ENCODE measurements at places on chromosomes 4 and X.
A peak's percentile ranks its signal among the peaks of the same experiment; 100 is the strongest.

DNA sequence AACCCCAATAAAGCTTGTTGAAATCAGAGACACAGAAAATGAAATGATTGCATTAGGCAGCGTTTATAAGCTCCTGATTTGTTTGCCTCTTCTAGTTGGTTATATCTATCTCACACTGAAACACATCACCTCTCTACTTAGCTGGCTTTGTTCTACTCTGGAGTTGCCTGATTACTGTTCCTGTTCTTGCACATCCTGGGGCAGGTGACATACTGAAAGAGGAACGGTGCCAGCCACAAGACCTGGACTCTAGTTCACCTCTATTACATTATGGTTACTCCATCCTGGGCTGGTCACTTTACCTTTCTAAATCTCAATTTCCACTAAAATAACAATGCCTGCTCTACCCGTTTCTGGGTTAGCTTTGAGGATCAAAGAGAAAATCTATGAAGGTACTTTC, 47.9 kb downstream of the TRIM2 start:
- no peak for DNase-seq

DNA sequence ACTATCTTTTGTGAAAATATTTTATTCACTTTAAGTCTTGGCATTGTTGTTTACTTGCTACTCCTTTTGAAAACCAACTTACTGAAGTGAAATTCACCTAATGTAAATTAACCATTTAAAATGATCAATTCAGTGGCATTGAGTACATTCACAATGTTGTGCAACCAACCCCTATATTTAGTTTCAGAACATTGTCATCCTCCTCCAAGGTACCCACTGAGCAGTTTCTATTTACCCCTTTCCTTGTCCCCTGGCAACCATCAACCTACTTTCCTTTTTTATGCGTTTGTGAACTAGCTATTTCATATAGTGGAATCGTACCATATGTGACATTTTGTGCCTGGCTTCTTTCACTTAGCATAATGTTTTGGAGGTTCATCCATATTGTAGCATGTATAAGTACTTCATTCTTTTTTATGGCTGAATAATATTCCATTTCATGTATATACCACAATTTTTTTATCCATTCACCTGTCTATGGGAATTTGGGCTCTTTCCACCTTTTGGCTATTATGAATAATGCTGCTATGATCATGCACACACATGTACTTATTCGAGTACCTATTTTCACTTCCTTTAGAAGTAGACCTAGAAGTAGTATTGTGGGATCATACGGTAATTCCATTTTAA, 85.0 kb downstream of the WWC2 start:
- DNase-seq: no peak

- no peak for DNase-seq
Observed at GRCh38 chr4:140757232-140757630, 1.0 kb upstream of the TBC1D9 start.

GRCh38 chr4:71411981-71412380, 73.2 kb downstream of the SLC4A4 start:
- no peak for DNase-seq

DNA sequence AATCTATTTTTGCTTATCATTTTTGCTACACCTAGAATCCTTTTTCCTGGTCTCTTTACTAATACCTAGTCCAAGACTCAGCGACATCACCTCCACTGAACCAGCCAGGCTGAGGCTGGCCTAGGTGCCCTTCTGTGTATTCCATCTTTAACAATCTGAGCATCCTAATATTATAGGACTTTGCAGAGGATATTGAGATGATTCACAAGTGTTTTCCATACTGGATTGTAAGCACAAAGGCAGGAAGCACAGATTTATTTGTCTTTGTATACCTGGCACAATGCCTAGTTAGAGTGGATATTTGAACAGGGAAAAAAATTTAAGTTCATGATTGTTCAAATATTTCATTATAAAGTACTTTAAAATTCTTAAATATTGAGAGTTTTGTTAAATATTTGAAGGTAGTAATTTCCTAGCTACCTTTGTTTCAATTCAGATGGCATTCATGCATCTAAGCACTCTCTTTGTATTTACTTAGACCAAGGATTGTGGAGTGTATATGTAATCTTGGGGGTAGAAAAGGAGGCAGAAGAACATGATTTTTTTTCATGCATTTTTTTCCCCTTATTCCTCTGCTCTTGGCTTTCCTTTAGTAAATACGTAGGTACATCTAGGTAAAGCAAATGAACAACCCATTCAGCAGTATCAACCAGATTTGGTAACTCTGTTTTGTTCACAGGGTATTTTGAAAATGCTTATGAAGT, 18.4 kb downstream of the SMARCA5 start:
- no peak for DNase-seq

GRCh38 chr4:88955580-88956380, 101.2 kb downstream of the FAM13A start:
- no peak for DNase-seq

GRCh38 chr4:163467082-163467770, 6.3 kb downstream of the TKTL2 start:
- no peak for DNase-seq

GRCh38 chr4:120517966-120518365, 404.6 kb downstream of the PRDM5 start:
- DNase-seq: peak; percentile 76

DNA sequence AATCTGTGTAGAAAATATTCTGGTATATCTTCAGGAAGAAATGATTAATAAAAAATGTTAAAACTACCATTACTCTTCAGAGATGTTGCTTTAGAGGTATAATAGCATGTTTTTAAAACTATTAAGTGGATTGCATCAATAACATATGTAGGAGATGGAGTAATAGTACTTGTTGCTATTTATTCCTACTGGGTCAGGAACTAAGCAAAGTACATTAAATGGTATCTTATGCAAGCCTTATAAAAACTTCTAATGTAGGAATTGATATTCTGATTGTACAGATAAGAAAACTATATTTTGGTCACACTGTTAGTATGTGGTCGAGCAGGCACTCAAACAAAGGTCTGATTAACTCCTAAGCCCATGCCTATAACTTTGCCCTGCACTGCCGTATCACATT, 31.4 kb upstream of the PDLIM5 start:
- no peak for DNase-seq

DNA sequence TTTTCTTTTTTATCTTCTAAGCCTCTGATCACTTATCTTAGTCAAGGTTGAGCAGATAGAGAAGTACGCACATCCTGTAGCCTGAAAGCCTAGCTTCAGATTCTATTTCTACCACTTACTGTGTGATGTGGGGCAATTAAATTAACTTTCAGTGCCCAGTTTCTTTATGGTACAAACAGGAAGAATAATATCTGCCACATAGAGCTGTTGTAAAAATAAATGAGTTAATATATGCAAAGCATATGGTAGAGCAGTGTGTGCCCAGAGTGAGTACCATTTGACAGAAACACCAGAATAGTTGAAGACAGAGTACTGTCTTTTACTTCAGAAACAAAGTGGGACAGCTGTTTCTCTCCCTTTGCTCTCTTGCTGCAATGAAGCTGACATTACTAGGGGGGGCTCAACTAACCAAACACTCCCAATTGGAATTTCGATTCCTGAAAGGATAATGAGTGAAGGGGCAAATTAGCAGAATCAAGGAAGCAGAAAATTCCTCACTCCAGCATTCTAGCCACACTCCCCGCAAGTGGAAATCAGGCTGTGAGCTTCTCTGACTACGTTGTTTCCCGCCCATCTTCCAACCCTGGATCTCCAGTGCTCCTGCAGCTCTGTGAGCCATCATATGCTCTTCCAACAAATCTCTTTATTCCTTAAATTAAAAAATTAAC, 80.4 kb downstream of the MAPK10 start:
- DNase-seq: no peak

DNA sequence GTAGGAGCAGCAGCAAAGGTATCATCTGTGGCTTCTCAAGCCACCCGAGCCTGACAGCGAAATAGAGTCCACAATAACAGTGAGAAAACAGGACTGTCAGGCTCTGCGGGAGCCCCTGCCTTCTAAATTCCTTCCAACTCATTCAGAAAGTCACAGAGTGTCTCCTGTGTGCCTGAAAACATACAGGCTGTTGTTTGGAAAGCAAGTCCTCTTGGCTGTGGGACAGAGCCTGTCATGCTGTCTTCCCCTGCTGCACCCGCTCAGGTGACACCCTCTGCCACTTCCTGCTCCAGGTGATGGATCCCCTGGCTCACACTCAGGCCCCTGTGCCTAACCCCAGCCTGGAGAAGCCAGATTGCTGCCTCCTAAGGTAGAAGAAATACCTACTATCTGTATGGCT, 152.3 kb downstream of the RAB28 start:
- DNase-seq: no peak

- no peak for DNase-seq
Observed at GRCh38 chrX:103536071-103536470, 16.8 kb upstream of the RAB40A start.

DNA sequence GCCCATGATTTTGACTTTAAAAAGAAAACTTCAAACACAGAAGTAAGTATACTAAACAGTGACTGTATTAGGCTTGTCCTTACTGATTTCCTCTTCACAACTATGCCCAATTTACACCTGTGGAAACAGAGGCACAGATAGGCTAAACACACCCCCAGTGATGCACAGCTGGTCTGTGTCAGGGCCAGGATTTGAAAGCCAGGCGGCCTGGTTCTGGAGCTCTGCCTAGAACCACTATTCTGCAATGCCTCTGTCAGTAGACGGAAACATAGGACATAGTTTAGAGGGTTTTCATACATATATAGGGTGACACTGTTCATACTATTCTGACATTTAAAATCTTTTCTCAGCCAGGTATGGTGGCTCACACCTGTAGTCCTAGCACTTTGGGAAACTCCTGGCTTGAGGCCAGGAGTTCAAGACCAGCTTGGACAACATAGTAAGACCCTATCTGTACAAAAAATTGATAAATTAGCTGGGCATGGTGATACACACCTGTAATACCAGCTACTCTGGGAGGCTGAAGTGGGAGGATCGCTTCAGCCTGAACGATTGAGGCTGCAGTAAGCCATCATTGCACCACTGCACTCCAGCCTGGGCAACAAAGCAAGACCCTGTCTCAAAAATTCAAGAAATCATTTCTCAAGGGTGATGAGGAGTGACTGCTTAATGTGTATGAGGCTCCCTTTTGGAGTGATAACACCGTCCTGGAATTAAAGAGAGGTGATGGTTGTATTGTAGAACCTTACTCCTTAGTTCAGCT, 23.0 kb upstream of the CBR4 start:
- DNase-seq: no peak

DNA sequence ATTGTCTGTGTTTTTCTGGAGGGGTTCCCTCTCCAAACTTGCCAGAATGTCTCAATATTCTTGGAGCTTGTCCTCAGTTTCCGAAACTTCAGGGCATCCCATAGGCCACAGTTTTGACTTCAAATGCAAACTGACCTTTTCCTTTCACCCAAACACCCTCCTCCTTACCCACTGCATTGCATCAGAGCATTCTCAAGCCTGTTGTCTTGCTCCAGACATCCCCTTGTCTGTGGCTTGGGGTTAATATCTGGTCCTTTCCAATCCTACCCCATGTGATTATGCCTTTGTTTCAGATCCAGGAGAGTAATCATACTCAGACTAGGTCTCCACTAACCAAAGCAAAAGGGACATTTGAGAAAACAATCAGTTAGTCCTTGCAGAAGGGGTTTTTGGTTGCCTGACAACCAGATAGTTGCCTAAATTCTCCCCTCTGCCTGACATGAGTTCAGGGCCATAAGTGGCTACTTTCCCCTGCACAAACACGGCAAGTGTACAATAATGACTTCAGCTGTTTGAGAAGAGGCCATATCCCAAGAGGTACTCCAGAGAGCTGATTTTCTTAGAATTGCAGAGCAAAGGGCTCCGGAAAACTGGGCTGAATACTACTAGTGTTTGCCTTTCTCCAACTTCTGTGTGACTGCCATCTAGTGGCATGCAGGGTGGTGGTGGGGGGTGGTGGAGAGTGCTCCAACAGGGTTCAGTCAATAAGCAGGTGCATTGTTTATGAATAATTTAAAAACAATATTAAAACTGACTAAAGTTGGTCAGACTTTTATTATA, 130.2 kb downstream of the CHRDL1 start:
- peak; percentile 14 for DNase-seq

DNA sequence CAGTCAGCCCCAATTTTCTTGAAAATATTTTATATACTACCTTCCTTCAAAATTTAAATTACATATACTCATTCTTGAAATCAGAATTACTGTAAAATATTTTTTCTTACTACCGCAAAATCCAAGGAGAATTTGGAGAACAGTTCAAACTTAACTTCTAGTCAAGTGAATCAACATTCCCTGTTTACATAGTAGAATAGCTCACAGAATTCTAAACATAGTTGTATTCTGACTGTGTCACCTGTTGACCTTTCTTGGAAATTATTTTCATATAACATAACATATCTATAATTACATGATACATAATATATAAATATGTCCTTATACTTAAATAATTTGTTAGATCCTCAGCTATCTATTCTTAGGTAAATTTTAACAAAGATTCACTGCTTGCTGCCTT, 31.0 kb upstream of the FGF5 start:
- DNase-seq: no peak

DNA sequence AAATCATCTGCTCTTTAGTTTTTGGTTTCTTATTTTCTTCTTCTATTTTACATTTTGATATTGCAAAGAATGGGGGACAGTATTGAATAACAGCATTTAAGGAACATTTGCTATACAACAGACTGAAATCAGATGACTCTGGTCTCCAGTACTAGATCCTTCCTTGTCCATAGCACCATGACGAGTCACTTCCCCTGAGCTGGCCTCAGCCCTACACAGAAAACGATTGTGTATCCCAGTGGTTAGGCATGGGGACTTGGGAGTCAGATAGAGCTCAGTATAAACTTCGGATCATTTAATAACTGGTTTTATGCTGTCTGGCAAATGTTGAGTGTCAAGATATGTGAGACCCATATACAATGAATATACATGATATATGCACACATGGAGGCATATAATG, 44.7 kb upstream of the BEX4 start:
- no peak for DNase-seq

GRCh38 chr4:186104890-186105646, 564 bp downstream of the FAM149A start:
- DNase-seq: no peak

DNA sequence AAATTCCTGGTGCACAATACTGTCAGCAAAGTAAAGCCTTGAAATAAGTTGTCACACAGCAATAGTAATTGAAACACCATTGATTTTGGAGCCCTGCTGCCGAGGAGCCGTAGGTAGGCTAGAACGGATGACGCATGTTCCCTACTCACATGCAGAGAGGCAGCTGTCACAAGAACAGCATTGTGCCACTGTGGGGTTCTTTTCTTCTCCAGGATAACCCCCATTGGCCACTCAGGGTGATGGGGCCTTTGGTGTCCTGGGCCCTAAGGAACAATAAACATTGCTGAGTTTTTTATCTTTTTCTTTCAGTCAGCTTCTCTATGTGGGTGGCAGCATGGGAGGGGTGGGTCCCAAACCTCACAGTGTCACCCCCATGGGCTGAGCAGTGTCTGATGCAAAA, 542.3 kb downstream of the BCOR start:
- DNase-seq: no peak

GRCh38 chr4:86919561-86920223, 15.1 kb upstream of the AFF1 start:
- DNase-seq: peak; percentile 77

Measured in brain microvascular endothelial cell (primary cell).